ENCODE measurements at places on chromosomes 2 and 18.

DNA sequence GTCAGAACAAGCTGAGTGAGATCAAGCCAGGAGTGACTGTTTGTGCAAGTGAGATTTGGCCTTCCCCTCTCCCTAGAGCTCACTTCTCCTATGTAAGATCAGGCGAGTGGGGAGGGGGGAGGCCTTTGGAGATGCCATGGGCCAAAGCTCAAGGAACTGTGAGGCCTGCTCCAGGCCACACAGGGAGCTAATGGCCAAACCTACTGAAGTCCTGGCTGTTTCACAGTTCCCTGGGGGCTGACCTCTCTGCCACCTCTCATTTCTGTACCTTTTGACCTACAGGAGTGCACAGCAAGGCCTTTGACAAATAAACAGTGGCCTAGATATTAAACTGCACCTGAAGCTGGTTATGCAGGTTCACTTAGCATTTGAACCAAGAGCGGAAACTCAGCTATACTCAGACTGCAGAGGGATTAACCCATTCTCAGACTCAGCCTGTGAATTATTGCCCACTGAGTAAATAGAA, 235.0 kb upstream of the NT5C1B start:
- H3K27ac ChIP-seq, result no peak overlapping the region
- H3K4me1 ChIP-seq, result no peaks in the 10 kb centered on the region
- no peaks in the 10 kb centered on the region for H3K27me3 ChIP-seq
- no peaks in the 10 kb centered on the region for H3K36me3 ChIP-seq
- H3K4me3 ChIP-seq, result no peak overlapping the region

DNA sequence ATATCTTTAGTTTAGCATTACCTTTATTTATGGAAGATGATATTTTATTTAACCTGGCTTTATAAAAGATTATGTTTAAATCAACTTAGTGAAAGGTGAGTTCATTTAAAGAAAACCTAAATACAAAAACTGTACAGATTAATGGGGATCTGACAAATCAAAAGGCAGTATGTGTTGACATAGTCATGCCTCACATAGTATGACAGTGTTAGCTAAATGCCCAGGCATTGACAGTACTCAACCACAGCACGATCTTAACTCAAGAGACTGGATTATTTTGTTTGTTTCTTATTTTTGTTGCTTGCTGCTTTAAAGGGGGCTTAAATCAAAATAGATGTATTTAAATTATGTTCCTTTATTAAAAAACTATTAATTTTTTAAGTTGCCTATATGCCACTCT, 7.8 kb downstream of the DOK6 start:
- no peaks in the 10 kb centered on the region for H3K36me3 ChIP-seq
- DNase-seq, result no peak
- H3K4me3 ChIP-seq, result no peak overlapping the region
- H3K27ac ChIP-seq, result no peak overlapping the region

DNA sequence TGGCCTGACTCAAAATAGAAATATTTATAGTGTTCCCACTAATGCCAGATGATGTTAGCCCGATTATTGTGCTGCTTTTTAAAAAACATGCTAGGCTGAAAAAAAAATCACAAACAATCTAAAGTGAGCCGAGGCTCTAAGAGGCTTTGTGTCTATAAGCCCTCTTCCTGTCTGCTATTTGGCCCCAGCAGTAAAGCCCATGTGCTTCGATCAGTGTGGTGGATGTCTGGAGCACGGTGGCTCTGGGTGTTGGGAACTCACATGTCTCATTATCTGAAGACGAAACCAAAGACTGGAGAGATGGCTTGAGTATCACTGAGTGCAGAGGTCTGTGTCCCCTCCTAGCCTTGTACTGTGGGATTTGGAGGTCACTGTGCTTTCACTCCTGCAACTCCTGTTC, 55.1 kb downstream of the INO80C start:
- H3K4me3 ChIP-seq, result no peak overlapping the region
- H3K27ac ChIP-seq, result no peak overlapping the region
- no peaks in the 10 kb centered on the region for H3K36me3 ChIP-seq
- H3K27me3 ChIP-seq, result no peaks in the 10 kb centered on the region
- DNase-seq, result no peak

DNA sequence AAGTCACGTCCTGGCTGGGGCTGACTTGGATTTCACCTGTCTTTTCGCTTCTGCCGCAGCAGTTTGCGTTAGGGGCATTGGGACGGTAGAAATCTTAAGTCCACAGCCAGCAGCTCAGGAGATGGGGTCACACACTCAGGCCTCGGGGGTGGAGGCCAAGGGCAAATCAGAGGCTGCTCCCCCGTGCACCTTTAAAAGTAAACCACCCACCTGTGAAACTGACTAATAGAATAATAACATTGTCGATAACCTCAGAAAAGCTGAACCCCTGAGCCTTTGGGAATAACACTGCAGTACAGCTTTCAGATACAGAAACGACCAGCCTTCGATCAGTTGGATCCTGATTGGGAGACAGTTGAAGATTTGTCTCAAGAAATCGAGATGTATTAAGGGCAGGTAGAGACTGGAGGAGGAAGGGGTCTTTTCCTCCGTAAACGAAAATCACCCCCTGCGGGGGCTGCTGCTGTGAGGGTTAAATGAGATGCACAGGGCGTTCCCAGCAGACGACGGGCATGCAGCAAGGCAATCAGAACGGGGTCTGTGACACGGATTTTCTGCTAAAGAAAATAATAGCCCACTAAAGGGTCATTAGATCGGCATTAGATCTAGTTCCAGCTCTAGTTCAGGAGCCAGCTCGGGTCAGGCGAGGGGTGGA, 16.4 kb upstream of the NFATC1 start:
- no peak for DNase-seq
- H3K27me3 ChIP-seq, result no peaks in the 10 kb centered on the region
- no peak overlapping the region for H3K4me3 ChIP-seq
- peaks cover 22% of the 10 kb centered on the region for H3K36me3 ChIP-seq
- no peak overlapping the region for H3K27ac ChIP-seq

GRCh38 chr2:59770651-59771050, 782.8 kb downstream of the BCL11A start:
- H3K27me3 ChIP-seq, result no peaks in the 10 kb centered on the region
- no peak for DNase-seq
- no peaks in the 10 kb centered on the region for H3K36me3 ChIP-seq
- no peak overlapping the region for H3K4me3 ChIP-seq
- H3K4me1 ChIP-seq, result no peaks in the 10 kb centered on the region
- no peak overlapping the region for H3K27ac ChIP-seq

- no peak overlapping the region for H3K4me3 ChIP-seq
- H3K36me3 ChIP-seq, result no peaks in the 10 kb centered on the region
- no peak overlapping the region for H3K27ac ChIP-seq
- no peak for DNase-seq
Observed at GRCh38 chr2:223315813-223316212, 263.8 kb downstream of the KCNE4 start.

- no peak for DNase-seq
- H3K36me3 ChIP-seq, result no peaks in the 10 kb centered on the region
- H3K4me3 ChIP-seq, result no peak overlapping the region
Observed at GRCh38 chr2:30679426-30680088, 127.7 kb downstream of the CAPN13 start.

DNA sequence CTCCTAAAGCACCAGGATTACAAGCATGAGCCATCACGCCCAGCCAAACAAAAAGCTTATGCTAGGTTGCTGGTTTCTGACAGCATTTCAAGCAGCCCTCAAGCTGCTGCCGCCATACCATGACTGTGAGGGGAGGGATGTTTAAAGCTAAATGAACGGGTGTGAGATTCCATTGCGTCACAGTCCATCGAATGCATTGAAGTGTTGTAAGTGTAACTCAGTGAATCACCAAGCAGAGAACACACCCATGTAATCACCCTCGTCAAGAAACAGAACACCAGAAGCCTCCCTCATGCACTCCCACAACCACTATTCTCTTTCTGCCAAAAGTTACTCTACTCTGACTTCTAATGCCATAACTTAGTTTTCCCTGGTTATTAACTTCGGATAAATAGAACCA, 32.8 kb upstream of the MC5R start:
- no peaks in the 10 kb centered on the region for H3K27me3 ChIP-seq
- H3K4me3 ChIP-seq, result no peak overlapping the region
- no peak for DNase-seq
- H3K36me3 ChIP-seq, result no peaks in the 10 kb centered on the region
- no peaks in the 10 kb centered on the region for H3K4me1 ChIP-seq

DNA sequence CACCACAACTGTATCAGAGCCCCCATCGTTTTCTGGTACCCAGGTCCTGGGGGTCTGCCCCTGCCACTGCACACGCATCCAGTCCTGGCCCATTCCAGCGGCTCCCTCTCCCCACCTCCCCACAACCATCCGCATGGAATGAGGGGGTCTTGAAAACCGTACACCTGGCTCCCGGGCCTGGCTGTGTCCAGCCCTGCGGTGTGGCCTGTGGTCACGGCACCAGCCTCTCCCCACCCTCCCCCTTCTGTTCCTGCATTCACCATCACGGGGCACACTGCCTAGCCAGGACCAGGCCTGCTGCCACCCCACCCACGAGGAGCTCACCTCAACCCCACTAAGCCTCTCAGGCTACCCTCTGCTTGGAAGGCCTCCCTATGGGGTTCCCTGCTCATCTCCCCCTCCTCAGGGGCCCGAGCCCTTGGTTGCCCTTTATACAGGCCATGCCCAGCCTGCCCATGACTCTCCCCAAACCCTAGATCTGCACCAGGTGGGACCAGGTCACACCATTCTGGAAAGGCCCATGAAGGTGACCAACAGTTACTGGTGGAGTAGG, 11.4 kb downstream of the GPR35 start:
- no peaks in the 10 kb centered on the region for H3K4me1 ChIP-seq
- DNase-seq, result peak; percentile 60
- no peak overlapping the region for H3K27ac ChIP-seq
- H3K4me3 ChIP-seq, result no peak overlapping the region
- no peaks in the 10 kb centered on the region for H3K27me3 ChIP-seq

DNA sequence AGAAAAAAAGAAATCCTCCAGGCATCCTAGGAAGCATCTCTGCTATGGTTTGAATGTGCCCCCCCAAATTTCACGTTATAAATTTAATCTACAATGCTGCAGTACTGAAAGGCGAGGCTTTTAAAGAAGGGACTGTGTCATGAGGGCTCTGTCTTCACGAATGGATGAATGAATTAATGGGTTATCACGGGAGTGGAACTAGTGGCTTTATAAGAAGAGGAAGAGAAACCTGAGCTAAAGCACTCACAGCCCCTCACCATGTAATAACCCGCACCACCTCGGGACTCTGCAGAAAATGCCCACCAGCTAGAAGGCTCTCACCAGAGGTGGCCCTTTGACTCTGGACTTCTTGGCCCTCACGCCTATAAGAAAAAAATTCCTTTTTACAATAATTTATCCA, 27.6 kb downstream of the RNU4ATAC start:
- H3K4me3 ChIP-seq, result no peak overlapping the region
- H3K36me3 ChIP-seq, result no peaks in the 10 kb centered on the region
- H3K27me3 ChIP-seq, result no peaks in the 10 kb centered on the region
- no peak for DNase-seq
- H3K4me1 ChIP-seq, result peaks cover 18% of the 10 kb centered on the region

GRCh38 chr2:82826437-82826836, 1632.6 kb downstream of the SUCLG1 start:
- no peak for DNase-seq
- H3K4me1 ChIP-seq, result no peaks in the 10 kb centered on the region
- H3K27ac ChIP-seq, result no peak overlapping the region
- H3K36me3 ChIP-seq, result no peaks in the 10 kb centered on the region

- peak overlapping the region; percentile 29 for H3K27ac ChIP-seq
- no peaks in the 10 kb centered on the region for H3K27me3 ChIP-seq
- DNase-seq, result no peak
- peaks cover 44% of the 10 kb centered on the region for H3K4me1 ChIP-seq
- H3K4me3 ChIP-seq, result no peak overlapping the region
- no peaks in the 10 kb centered on the region for H3K36me3 ChIP-seq
Observed at GRCh38 chr2:204109681-204110080, 173.1 kb downstream of the ICOS start.

DNA sequence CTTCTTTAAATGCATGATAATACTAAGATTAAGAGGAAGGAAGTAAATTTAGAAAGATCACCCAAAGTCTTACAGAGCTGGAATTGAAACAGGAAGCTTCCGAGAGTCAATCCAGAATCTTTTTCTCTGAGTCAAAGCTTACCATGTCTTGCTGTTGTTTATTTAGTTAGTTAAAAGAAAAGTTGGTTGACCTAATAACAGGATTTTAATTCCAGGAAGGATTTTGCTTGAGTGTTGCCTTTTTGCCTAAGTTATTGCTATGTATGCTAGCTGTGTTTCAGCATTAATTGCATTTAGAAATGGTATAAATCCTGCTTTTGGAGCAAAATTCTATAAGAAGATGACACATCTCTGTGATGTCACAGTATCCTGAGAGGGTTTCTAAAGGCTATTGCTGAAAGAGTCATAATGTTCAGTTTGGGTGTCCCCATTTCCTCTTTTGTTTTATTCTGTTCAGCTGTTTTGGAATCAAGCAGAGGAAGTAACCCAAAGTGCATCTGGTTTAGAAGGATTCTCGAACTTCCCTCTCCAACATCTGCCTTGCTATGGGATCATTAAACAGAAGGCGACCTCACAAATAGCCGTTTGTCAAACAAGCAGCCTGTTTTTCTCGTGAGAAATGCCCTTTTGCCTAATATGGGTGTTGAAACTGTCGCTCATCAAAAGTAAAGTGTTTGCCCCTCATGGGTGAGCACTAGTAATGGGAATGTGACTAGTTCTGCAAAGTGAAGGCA, 271.5 kb upstream of the MMADHC start:
- H3K36me3 ChIP-seq, result no peaks in the 10 kb centered on the region
- H3K27ac ChIP-seq, result peak overlapping the region; percentile 64
- H3K4me1 ChIP-seq, result no peaks in the 10 kb centered on the region
- DNase-seq, result no peak

- no peak for DNase-seq
- no peak overlapping the region for H3K4me3 ChIP-seq
- no peaks in the 10 kb centered on the region for H3K36me3 ChIP-seq
- H3K4me1 ChIP-seq, result peaks cover 17% of the 10 kb centered on the region
- H3K27me3 ChIP-seq, result peaks cover 68% of the 10 kb centered on the region
Observed at GRCh38 chr2:176174382-176174823, 14.1 kb upstream of the HOXD1 start.

DNA sequence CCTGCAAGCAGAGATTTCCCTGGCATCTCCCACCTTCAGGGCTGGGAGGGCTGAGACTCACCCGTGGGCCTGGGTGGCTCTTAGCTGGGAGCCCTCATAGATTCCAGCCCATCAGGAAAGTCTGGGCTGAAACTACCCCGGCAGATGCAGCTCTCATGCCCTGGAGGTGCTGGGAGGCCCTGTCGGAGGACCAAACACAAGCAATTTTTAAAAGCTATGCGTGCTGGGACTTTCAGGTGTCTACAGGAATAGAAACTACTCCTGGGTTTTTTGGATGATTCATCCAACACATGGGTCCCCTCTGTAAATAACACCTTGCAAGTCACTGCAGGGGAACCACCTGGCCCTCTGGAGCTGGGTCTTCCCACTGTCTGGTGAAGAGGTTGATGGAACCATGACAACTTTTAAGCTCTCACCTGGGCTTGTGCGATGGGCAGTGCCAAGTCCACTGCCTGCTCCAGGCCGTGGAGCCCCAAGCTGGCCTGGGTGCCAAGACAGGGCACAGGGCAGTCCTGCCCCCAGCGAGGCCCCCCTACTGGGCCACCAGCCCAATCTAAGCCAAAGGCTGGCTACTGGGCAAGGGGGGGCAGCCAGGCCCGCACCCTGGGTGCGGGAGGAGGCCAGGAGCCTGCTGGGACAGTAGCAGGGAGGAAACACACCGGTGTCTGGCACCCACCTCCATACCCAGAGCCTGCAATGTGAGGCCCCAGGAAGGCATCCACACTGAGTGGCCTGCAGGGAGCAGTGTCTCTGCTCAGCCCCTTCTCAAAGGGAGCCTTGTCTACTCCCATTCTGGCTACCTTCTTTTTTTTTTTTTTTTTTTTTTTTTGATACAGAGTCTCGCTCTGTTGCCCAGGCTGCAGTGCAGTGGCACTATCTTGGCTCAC, 1.1 kb upstream of the GPR55 start:
- H3K27ac ChIP-seq, result peak overlapping the region; percentile 48
- H3K27me3 ChIP-seq, result no peaks in the 10 kb centered on the region
